ENCODE measurements at places on chromosomes 16 and 17.

DNA sequence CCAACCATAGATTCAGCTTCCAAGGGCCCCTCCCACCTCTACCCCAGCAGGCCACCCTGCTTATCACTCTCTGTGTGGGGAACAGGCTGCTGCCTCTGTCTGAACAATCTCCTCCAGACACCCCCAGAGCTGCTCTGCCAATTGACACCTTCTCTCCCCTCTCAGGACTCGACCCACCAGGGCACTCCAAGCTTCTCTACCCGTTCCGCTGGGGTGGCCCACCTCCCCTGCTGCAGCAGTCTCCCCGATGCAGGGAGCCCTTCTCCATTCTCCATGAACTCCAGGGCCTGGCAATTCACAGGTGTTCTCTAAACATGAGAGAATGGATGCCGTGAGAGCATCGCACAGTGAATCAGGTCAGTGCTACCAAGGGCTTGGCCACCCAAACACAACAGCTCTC is 28.3 kb upstream of the FAAP100 start:
- DNase-seq = no peak

- no peak for DNase-seq
Measured at GRCh38 chr16:76816475-76816874, 374.5 kb upstream of the MON1B start.

- DNase-seq = peak; percentile 66
Measured at GRCh38 chr17:28384281-28385036, 13.0 kb downstream of the SARM1 start.

DNA sequence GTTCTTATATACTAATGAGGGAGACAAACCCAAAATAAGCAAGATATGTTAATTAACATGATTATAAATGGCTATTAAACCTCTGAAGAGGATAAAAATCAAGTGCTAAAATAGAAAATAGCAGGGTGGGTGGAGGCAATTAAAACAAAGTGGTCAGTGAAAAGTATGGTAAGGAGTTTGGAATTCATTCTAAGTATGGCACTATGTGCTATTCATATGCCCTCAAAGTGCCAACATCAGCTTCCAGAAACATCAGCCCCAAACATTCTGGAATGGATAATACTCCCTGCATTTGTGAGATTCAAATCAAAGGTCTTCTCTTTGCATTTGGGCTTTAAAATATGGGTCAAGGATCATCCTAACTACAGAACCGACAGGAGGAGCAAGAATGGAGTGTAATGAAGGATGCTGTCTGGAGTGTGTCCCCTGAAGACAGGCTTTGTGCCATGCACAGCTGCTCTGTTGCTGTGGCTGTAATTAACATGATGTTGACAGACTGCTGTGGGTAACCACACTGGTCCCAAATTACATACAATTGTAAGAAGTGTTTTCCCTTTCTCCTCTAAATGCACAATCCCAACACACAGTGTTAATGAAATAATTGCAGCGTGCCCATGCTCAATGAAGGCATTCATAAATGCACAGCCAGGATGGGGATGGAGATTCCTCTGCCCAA is 93.1 kb downstream of the VAT1L start:
- DNase-seq = no peak

DNA sequence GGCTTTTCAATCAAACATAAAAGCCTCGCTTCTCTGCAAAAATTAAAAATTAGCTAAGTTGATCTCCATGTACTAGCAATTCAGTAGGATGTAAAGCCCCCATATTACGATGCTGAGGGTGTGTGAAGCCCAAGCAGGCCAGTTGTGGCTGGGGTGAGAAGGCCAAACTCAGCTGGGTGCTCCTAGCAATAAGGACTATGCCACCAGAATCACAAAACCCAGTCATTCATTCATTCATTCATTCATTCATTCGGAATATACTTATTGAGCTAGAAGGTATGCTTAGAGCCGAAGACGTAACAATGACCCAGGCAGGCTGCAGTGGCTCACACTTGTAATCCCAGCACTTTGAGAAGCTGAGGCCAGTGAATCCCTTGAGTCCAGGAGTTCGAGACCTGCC is 3.9 kb upstream of the CRYBA1 start:
- DNase-seq = no peak

GRCh38 chr16:20905576-20905975 is 5.0 kb downstream of the LYRM1 start:
- no peak for DNase-seq

- no peak for DNase-seq
Measured at GRCh38 chr16:66913081-66913480, 5.6 kb downstream of the CDH16 start.

DNA sequence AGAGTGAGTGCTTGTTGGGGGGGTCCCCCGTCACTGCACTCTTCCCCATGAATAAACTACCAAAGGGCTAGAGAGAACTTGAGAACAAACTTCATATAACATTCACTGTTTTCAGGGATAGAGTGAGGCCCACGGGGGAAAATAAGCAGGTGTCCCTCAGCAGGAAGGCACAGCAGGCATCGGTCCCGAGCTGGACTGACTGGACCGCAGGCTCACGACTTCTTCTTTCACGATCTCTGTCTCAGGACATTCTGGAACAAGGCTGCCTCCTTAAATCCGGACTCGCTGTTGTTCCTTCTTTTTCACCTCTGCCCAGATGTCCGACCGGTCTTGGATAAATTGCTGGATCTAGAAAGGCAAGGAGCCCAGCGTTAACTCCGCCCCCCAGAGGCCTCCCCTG is 14.8 kb downstream of the CCDC42 start:
- DNase-seq = no peak

GRCh38 chr17:68401288-68401687 is 56.0 kb downstream of the WIPI1 start:
- no peak for DNase-seq

GRCh38 chr17:73533781-73534180 is 110.5 kb downstream of the SDK2 start:
- DNase-seq = no peak

- DNase-seq = no peak
Measured at GRCh38 chr16:55660828-55661227, 5.0 kb downstream of the SLC6A2 start.

- no peak for DNase-seq
Measured at GRCh38 chr17:47267354-47267828, 13.8 kb downstream of the ITGB3 start.

- peak; percentile 23 for DNase-seq
Measured at GRCh38 chr17:43615330-43616028, 46.2 kb downstream of the MEOX1 start.

DNA sequence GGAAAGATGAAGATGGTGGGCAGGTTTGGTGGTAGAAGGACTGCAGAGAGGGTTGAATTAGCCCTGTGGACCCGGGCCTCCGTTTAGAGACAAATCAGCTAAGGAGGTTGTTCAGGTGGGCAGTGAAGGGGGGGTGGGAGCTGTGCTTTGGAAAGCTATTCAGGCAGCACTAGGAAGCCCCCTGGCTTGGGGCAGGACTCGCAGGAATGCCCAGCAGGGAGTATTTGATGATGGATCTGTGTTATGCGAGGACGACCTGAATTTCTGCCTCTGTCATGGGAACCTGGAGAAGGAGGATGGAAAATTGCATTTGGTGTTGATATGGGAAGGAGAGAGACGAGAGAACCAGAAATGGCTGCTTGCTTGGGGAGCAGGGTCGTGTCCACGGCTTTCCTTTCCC is 3.5 kb downstream of the SPDYE4 start:
- no peak for DNase-seq

GRCh38 chr17:48910370-48910769 is 2.2 kb downstream of the UBE2Z start:
- DNase-seq = no peak

DNA sequence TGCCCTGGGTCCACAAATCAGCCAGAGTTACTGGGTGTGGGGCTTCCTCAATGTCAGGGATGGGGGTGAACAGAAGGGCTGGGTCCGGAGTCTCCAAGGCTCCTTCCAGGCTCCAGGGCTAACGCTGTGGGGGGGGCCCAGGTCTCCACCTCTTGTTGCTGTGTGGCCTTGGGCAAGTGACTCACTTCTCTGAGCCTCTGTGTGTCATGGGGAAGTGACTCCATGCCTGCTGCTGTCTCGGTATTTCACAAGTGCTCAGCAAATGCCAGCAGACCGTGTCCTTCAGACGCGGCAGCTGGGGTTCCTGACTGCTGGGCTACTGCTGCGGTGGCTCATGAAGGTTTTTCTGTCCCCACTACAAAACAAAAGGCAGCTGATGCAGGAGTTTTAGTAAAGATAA is 26.6 kb downstream of the JPH3 start:
- peak; percentile 67 for DNase-seq

GRCh38 chr16:65608455-65608854 is 486.6 kb upstream of the CDH11 start:
- DNase-seq = no peak

DNA sequence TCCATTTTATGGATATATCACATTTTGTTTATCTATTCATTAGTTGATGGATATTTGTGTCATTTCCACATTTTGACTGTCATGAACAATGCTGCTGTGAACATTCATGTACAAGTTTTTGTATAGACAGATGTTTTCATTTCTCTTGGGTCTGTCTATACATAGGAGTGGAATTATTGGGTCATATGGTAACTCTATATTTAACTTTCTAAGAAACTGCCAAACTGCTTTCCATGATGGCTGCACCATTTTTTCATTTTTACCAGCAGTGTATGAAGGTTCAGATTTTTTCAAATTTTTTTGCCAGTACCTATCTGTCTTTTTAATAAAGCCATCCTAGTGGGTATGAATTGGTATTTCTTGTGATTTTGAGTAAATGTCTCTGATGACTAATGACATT is 15.5 kb downstream of the NFAT5 start:
- no peak for DNase-seq

DNA sequence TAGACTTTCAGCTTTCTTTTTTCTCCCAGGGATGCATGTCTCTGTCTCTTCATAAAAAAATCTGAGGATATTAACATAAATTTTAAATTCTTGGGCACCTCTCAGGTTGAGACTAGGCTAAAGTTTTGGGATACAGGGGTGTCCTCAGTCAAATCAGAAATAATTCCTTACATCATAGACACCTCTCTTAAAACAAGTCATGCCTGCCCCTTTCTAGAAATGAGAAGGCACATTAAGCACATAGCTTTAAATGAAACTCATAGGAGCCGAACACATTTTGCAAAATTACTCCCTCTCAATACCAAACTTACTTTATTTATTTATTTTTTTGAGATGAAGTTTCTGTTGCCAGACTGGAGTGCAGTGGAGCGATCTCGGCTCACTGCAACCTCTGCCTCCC is 67.3 kb upstream of the BCAR1 start:
- DNase-seq = no peak

GRCh38 chr16:21950782-21951521 is 2.2 kb upstream of the UQCRC2 start:
- peak; percentile 44 for DNase-seq

GRCh38 chr17:16282522-16282921 is 65.5 kb downstream of the PIGL start:
- DNase-seq = no peak

- no peak for DNase-seq
Measured at GRCh38 chr17:79581324-79581932, 29.4 kb downstream of the RBFOX3 start.

DNA sequence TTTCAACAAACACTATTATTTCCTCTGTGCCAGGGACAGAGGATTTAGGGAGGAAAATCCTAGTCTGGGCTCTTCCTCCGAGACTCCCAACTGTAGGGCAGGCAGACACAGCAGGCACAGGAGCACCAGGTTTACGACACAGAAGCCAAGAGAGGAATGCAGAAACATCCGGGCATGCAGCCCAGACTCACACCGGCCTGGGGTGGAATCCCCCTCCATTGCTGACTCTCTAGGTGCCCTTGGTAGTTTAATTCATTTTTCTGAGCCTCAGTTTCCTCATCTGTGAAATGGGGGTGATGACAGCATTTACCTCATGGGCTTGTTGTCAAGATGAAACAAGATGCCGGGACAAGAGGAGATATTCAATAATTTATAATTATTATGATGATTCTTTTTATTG is 14.9 kb downstream of the CA4 start:
- DNase-seq = no peak

DNA sequence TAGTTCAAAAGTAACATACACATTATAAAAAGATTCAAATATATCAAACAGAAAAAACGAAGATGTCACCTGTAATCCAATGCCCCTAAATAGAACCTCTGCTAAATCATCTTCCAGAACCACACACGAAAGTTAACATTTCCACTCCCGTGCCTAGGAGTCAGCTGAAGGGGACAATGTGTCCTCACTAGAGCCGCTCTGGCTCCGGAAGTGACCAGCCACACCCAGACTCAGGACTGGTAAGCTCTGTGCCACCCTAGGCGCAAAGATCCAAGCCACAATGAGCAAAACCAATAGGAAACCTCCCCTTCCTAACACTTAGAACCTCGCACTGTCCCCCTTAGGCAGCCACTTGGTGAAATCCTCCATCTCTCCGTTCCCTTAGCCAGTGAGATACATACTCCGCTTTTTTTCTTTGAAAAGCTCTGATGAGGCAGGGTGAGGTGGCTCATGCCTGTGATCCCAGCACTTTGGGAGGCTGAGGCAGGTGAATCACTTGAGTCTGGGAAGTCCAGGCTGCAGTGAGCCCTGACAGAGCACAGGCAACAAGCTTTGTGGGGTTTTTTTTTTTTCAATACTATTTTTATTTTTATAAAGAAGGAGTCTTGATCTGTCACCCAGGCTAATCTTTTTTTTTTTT is 11.8 kb downstream of the CTRB1 start:
- DNase-seq = no peak

- DNase-seq = no peak
Measured at GRCh38 chr17:61259360-61259759, 140.3 kb upstream of the TBX2 start.

DNA sequence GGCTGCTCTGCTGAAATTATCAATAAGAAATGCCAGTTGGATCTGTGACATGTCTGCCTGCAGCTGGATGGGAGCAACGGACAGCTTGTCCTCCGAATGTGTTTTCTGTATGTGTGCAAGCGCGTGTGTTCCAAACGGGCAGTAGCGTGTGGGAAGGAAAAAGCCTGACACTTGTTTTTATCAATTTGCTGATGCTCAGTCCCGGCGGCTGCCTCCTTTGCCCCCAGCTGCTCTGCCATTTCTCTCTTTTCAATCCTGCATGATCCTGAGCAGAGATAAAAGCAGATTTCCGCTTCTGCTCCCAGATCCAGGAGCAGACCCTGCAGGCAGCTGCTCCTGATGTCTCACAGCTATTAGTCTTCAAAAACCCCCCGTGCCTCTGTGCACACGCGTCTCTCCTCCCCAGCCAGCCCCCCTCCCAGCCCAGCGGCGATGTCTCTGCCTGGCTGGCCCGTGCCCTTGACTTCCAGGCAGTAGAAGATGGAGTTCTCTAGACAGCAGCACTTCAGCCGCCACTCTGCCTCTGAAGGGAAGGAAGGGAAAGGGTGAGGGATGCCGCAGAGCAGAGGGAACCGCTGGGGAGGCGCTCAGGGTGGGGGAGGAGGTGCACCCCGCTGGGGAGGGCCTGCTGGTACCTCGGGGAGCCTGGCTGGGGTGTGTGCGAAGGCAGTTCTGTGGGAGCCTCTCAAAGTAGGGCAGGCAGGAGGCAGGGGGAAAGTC is 4.1 kb downstream of the PRCD start:
- DNase-seq = no peak

GRCh38 chr16:81876273-81876900 is 97.3 kb downstream of the PLCG2 start:
- no peak for DNase-seq

DNA sequence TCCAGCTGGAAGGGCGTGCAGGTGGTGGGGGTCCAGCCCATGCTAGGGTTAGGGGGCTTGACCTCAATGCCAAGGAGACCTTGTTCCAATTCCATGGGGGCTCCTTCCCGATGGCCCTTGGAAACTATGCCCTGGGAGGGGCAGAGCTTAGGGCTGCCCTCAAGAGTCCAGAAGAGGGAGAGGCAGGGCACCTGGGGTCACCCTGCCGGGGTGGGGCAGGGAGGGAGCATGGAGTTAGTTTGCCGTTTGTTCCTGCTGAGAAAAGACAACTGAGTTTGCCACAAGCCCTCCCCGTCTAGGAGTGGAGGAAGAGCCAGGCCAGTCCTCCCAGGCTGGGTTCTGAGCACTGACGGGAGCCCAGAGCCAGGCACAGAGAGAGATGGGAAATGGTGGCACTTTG is 21.4 kb downstream of the MMP15 start:
- DNase-seq = no peak
